ENCODE measurements at places on chromosomes 6 and 20.

DNA sequence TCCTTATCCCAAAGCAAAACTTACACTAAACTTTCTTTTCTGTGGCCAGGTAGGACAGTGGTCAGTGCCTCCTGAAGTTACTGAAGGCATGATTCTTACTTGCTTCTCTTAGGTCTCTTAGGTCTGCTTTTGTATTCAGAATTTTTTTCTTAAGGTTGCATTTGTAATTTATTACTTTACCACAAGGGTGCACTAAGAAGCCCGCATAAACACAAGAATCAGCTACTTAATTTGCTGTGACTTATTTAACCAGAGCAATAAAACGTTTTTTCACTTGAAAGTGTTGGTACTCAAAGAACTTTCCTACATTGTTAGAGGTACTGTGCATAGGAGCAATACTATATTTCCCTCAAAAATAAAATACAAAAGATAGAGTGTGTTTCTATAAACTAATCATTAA is 75.4 kb upstream of the LAMA2 start:
- DNase-seq = no peak

DNA sequence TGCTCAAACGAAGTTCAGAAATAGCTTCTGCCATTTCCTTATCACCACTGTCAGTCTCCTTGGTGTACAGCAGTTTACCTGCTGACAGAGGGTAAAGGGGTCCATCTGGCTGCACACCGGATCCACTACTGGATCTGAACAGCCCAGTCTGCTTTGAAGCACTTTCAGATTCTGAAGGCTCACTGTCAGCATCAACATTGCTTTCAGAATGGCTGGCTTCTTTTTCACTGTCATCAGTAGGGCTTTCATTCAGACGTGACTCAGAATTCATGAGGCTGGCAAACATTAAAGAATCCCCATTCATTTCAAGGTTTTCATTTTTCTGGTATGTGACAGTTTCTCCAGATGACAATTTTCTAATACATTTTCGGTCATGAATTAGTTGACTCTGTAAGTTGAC is 21.0 kb upstream of the PNISR start:
- DNase-seq = no peak

- DNase-seq = no peak
Measured at GRCh38 chr20:63318391-63319163, 25.6 kb downstream of the COL20A1 start.

DNA sequence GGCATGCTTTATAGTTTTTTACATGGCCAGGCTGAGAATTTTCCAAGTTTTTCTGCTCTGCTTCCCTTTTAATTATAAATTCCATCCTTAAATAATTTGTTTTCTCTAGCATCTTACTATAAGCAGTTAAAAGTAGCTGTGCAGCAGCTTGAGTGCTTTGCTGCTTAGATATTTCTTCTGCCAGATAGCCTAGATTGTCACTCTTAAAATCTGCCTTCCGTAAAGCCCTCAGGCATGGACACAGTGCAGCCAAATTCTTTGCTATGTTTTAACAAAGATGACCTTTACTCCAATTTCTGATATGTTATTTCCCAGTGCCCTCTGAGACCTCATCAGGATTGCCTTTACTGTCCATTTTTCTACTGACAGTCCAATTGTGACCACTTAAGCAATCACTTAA is 92.6 kb upstream of the SGK1 start:
- DNase-seq = no peak

- DNase-seq = no peak
Measured at GRCh38 chr20:63807654-63808053, 23.4 kb downstream of the ZBTB46 start.
